ENCODE measurements at places on chromosomes 7 and 10.

DNA sequence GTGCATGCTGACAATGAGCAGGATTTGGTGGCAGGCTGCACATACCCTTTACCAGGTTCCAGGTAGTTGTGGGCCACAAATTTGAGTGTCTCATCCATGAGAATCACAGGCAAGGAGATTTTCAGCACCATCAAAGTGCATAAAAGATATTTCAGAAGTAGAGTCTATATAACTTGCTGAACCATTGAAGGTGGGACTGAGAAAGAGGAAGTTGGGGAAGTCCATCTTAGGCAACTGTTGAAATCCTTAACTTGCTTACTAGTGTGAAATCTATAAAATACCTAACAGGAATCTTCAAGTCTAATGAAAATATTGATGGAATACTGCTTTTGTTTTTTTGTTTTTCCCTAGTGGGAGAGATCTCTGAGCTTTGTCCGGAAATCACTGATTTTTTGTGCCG lies 325.1 kb upstream of the PLXDC2 start:
- no peak for DNase-seq

GRCh38 chr10:102745157-102745556 lies 1.4 kb downstream of the WBP1L start:
- DNase-seq: no peak

DNA sequence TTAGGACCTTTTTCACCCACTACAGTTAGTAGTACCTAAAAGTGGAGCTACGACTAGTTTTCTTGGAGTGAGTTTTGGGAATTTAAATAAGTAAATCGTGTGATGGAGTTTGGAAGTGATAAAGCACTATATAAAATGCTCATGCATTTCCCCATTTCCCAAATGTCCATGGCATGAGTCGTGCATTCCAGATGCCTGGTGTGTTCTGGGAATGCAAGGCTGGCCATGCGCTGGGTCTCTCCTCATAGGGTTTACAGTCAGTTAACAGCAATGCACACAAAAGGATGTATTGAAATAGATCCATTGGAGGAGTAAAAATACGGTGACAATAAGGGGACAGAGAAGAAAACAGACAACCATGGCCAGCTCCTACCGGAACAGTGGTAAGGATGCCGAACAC lies 149.8 kb downstream of the DPP6 start:
- no peak for DNase-seq

- DNase-seq: no peak
Observed at GRCh38 chr7:150908173-150908572, 55.9 kb downstream of the AOC1 start.

DNA sequence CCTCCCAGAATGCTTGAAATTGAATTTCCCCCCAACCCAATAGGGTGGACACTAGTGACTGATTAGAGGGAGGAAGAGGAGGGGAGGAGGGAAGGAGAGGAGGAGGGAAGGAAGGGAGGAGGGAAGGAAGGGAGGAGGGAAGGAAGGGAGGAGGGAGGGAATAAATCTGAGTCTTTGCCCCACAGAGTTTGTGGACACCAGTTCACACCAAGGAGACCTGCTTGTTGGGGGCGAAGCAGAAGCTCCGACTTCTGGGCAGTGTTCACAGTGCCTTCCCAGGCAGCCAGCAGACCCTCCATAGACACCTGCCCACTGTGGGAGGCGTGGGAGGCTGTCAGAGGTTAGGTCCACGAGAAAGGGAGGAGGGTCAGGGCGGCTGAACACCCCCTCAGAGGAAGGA lies 44.8 kb downstream of the PRKAG2 start:
- DNase-seq: no peak

DNA sequence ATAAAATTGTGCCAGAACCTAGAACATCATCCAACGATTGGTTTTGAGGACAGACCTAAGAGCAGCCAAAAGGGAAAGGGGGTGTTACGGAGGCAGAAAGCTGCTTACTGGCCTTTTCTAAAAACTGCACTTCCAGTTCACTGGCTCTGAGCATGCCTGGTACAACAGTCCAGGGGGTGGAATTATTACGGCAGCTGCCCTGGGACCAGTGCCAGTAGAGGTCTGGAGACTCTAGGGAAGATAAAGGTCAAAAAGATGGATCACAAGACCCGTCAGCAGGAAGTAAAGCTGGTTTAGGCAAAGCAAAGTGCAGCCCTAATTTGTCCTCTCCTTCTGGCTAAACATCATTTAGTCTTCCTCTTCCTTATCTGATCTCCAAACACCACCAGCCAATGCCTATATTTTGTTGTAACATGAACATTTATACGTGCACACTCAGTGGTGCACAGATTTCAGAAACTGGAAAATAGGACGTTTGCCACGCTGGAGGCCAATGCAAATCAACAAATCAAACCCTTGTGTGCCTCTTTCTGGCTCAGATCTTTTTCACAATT lies 216.4 kb upstream of the DPP6 start:
- DNase-seq: no peak

- DNase-seq: no peak
Observed at GRCh38 chr7:767580-767940, 40.5 kb upstream of the PRKAR1B start.

GRCh38 chr10:82206831-82207230 lies 331.8 kb downstream of the NRG3 start:
- DNase-seq: no peak

DNA sequence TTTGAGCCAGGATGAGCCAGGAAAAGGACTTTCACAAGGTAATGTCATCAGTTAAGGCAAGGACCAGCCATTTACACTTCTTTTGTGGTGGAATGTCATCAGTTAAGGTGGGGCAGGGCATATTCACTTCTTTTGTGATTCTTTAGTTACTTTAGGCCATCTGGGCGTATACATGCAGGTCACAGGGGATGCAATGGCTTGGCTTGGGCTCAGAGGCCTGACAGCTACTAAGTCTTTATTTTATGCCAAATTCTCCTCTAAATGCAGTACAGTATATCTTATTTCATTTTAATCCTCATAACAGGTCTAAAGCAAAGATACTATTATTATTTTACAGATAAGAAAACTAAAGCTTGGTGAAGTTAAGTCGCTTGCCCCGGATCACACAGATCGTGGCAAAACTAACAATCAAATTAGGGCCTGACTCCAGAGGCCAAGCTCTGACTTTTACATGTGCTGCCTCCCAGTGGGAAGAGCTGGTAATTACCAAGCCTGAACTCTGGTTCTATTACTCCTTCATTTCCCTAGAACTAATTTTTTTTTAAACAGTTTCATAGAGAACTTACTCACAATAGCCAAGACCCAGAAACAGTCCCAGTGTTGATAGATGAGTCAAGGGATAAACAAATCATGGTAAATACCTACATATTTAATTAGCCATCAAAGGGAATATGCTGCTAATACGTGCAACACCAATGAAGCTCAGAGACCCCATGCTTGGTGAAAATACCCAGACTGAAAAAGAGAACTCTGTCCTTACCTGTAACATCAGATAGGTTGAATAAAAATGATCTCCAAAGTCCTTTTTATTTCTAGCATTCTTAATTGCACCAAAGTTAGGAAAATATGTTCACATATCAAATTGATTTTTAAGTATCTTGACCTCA lies 35.4 kb downstream of the C7orf25 start:
- DNase-seq: peak; percentile 65

DNA sequence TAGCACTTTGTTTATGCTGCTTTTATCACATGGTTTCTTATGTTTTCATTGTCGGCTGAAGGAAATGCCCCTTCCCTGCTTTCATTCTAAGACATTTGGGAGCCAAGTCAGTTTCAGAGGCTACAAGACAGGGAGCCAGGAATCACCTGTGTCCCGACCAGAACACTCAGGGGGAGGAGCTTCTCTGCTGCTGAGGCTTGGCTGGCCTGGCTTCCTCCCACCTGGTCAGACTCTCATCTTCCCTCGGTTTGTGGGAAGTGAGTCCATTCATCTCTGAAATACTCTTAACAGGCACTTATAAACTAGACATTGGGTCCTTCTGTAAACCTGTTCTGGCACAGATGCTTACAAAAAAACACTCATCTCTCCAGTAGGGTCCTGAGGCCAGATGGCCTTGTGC lies 19.6 kb upstream of the GOLGA7B start:
- no peak for DNase-seq

DNA sequence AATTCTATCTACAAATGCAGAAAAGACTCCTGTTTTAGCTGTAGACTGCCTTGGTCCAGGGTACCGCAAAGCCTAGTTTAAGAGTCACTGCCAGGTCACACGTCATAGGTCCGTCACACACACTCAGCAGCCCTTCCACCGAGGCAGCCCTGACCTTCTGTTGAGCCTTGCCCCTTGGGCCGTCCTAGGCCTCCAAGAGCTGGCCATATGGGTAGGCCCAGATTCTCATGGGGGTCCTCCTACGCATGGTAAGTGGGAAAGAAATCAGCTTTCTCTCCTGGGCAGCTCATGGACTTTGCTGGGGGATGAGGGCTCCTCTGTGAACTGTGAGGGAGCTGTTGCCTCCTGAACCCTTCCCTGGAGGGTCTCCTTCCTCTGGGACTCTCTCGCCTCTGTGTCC lies 19.8 kb upstream of the PIK3AP1 start:
- no peak for DNase-seq

GRCh38 chr10:74542077-74542476 lies 284.3 kb upstream of the KAT6B start:
- no peak for DNase-seq

DNA sequence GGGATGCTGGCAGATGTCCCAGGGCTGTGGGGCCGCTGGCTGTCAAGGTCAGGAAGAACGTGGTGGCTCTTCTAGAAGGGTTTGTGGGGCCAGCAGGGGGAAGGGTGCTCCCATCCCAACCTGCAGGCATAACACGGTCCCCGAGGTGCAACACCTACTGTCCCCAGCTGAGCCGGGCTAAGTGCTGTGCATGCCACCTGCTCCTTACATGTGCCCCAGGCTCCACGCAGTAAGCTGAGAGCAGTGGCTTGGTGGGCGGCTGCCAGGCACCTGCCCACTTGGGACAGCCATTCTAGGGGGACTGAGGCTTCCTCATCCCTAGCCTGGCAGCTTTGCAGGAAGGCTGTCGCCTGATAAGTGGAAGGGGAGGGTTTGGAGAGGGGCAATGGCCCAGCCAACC lies 14.2 kb upstream of the ZNF735 start:
- DNase-seq: no peak

DNA sequence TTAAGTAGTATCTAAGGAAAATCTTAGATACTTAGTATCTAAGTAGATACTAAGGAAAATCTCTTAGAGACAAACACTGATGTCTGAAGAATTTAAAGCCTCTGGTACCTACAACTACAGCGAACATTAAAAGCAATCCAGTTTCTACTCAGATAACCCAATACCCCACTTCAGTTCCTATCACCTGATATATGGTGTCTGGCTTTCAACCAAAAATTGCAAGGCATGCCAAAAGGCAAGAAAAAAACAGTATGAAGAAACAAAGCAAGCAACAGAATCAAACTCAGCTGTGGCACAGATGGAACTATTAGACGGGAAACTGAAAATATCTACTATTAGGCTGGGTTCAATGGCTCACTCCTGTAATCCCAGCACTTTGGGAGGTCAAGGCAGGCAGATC lies 31.1 kb downstream of the ARHGAP12 start:
- no peak for DNase-seq

- no peak for DNase-seq
Observed at GRCh38 chr10:48377751-48378530, 71.5 kb downstream of the MAPK8 start.

GRCh38 chr10:115073796-115074195 lies 19.4 kb upstream of the ATRNL1 start:
- DNase-seq: no peak

GRCh38 chr7:131959106-131959812 lies 402.8 kb upstream of the PODXL start:
- no peak for DNase-seq

DNA sequence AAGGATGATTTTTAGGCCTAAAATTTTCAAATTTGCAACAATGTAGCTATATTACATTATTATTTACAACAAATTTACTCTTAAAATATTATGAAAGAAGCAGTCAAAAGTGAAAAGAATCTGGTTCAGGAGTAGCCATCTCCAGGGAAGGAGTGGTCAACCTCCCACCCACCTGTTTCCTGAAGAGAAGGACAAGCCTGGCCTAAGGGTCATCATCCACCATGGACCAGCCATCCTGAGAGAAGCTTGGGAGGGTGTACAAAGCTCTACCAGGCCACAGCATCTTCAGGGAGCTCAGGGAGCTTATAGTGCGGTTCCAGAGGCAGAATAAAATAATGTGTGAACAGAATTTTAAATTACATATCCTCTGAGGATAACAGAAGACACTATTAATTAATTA lies 38.1 kb downstream of the COL1A2 start:
- DNase-seq: no peak

GRCh38 chr10:124523901-124524300 lies 62.3 kb downstream of the LHPP start:
- DNase-seq: no peak

DNA sequence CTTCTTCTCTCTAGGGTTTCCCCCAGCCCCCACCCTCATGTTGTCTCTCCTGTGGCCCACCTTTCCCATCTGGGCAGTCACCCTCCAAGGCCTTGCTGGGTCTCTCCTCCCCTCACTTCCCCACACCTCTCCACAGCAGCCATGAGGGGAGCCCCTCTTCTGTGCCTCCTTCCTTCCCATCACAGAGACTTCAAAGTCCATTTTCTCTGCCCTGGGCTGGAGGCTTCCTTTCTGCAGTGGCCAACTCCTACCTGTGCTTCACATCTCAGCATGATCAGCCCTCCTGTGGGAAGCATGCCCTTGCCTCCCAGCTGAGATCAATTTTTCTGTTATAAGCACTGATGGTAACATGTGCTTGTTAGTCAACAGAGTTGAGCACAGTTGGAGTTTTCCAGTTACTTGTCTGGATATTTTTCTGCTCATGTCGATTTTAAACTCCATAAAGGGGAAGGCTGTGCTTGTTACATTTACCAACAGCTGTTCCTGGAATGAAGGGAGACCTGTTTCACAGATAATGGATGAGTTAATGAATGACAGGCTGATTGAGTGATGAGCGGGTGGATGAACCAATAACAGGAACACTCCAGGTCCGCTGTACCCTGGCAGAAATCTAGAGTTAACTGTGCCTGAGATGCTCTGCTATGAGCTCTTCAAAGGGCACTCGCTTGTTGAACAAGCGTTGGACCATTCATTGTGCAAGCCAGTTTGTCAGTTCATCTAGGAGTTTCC lies 71.4 kb upstream of the PRSS58 start:
- no peak for DNase-seq

DNA sequence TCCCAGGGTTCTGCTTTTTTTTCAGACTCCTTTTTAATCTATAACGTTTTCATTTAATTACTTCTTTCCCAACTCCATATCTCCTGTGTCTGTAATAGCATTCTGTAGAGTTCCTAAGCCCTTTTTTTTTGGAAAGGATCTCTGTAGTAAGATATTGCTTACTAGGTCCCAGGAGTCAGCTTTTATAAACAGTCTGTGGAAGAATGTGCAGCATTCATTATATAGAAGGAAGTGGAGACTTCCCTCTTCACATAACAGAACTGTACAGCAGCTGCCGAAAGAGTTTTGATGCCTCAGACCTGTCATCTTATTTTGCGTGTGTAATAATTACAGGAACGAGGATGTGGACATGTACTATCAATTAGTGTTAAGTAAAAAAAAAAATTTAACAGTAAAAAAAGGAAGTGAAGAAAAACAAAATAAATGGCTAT lies 7.4 kb upstream of the STEAP4 start:
- DNase-seq: no peak

- no peak for DNase-seq
Observed at GRCh38 chr10:78266741-78267469, 233.2 kb downstream of the RPS24 start.
